Naive thymus-derived CD8-positive, alpha-beta T cell (primary cell): ENCODE measurements at places on chromosomes 16 and 17.

GRCh38 chr16:1028056-1028455, 44.5 kb upstream of the SSTR5 start:
- no peak overlapping the region for H3K27ac ChIP-seq
- H3K36me3 ChIP-seq = no peaks in the 10 kb centered on the region
- no peak for DNase-seq
- H3K27me3 ChIP-seq = peaks cover 3% of the 10 kb centered on the region
- H3K4me1 ChIP-seq = peaks cover 6% of the 10 kb centered on the region

DNA sequence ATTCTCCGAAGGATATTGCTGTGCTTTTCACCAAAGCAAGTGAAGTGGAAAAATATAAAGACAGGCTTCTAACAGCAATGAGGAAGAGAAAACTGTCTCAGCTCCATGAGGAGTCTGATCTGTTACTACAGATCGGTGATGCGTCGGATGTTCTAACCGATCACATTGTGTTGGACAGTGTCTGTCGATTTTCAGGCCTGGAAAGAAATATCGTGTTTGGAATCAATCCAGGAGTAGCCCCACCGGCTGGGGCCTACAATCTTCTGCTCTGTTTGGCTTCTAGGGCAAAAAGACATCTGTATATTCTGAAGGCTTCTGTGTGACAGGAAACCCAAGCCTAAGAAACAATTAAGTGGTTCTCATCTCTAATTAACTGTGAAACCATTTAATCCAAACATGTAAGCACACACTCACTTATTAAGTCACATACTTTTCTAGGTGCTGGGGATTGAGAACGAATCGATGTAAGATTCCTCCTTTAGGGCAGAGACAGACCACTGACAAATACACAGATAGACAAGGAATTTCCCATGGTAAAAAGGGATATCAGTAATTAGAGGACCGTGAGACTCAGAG, 22.8 kb downstream of the SLFN5 start:
- H3K36me3 ChIP-seq = peaks cover 81% of the 10 kb centered on the region
- H3K4me3 ChIP-seq = peak overlapping the region; percentile 59
- no peak for DNase-seq
- peak overlapping the region; percentile 89 for H3K27ac ChIP-seq
- no peaks in the 10 kb centered on the region for H3K27me3 ChIP-seq

- no peaks in the 10 kb centered on the region for H3K36me3 ChIP-seq
- no peak for DNase-seq
- H3K27ac ChIP-seq = no peak overlapping the region
- H3K27me3 ChIP-seq = no peaks in the 10 kb centered on the region
- no peak overlapping the region for H3K4me3 ChIP-seq
- H3K4me1 ChIP-seq = peaks cover 27% of the 10 kb centered on the region
Observed at GRCh38 chr17:57622683-57623433, 122.2 kb downstream of the CCDC182 start.

- H3K4me1 ChIP-seq = peaks cover 62% of the 10 kb centered on the region
- H3K36me3 ChIP-seq = peaks cover 5% of the 10 kb centered on the region
- H3K4me3 ChIP-seq = peak overlapping the region; percentile 94
- H3K27me3 ChIP-seq = no peaks in the 10 kb centered on the region
Observed at GRCh38 chr16:22189473-22190080, 16.5 kb upstream of the EEF2K start.

GRCh38 chr16:72878301-72879269, 169.3 kb downstream of the ZFHX3 start:
- no peak overlapping the region for H3K4me3 ChIP-seq
- peaks cover 3% of the 10 kb centered on the region for H3K27me3 ChIP-seq
- no peaks in the 10 kb centered on the region for H3K36me3 ChIP-seq
- no peak for DNase-seq
- no peak overlapping the region for H3K27ac ChIP-seq
- peaks cover 4% of the 10 kb centered on the region for H3K4me1 ChIP-seq

DNA sequence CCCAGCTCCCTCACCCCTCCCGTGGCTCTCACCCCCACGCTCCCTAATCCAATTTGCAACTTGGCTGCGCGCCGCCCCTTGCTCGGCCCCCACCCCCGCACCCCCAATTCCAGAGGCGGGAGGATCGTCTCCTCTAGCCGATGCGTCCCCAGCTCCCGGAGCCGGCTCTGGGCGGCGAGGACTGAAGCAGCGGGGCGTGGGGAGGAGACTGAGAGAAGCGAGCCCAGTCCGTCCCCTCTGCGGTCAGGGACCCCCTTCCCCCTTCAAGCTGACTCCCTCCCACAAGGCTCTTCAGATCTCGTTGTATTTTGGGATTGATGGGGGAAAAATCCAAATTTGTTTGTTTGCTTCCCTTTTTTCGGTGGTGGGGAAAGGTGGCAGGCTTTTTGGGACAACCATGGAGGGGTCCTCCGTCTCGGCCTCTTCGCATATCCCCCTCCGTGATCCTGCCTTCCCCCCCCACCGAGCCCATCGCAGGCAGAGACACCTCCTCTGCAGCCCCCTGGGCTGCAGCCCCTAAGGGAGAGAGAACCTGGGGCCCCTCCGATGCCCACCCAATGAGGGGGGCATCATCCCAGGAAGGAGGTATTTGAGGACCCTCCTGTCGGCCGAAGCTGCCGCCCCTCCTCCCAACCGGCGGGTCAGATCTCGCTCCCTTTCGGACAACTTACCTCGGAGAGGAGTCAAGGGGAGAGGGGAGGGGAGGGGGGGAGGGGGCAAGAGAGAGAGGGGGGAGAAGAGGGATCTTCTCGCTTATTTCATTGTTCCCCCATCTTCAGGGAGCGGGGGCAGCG, 466 bp downstream of the NEUROD2 start:
- H3K36me3 ChIP-seq = no peaks in the 10 kb centered on the region
- peaks cover 69% of the 10 kb centered on the region for H3K27me3 ChIP-seq
- H3K27ac ChIP-seq = no peak overlapping the region
- H3K4me1 ChIP-seq = peaks cover 22% of the 10 kb centered on the region
- H3K4me3 ChIP-seq = peak overlapping the region; percentile 56

GRCh38 chr17:8153957-8154607, 1.9 kb upstream of the PER1 start:
- peaks cover 65% of the 10 kb centered on the region for H3K4me1 ChIP-seq
- peaks cover 8% of the 10 kb centered on the region for H3K36me3 ChIP-seq
- peak; percentile 89 for DNase-seq
- no peak overlapping the region for H3K27ac ChIP-seq
- no peak overlapping the region for H3K4me3 ChIP-seq
- H3K27me3 ChIP-seq = no peaks in the 10 kb centered on the region

- peak overlapping the region; percentile 56 for H3K27ac ChIP-seq
- H3K27me3 ChIP-seq = peaks cover 2% of the 10 kb centered on the region
- DNase-seq = no peak
- peaks cover 12% of the 10 kb centered on the region for H3K4me1 ChIP-seq
Observed at GRCh38 chr16:46884513-46885293, 541 bp downstream of the GPT2 start.

GRCh38 chr17:50508573-50509460, 578 bp downstream of the MYCBPAP start:
- peak overlapping the region; percentile 80 for H3K27ac ChIP-seq
- peak overlapping the region; percentile 87 for H3K4me3 ChIP-seq
- no peaks in the 10 kb centered on the region for H3K27me3 ChIP-seq

- H3K36me3 ChIP-seq = no peaks in the 10 kb centered on the region
- H3K4me1 ChIP-seq = no peaks in the 10 kb centered on the region
- no peak for DNase-seq
- no peak overlapping the region for H3K4me3 ChIP-seq
Observed at GRCh38 chr17:72104863-72105234, 16.0 kb upstream of the SOX9 start.

DNA sequence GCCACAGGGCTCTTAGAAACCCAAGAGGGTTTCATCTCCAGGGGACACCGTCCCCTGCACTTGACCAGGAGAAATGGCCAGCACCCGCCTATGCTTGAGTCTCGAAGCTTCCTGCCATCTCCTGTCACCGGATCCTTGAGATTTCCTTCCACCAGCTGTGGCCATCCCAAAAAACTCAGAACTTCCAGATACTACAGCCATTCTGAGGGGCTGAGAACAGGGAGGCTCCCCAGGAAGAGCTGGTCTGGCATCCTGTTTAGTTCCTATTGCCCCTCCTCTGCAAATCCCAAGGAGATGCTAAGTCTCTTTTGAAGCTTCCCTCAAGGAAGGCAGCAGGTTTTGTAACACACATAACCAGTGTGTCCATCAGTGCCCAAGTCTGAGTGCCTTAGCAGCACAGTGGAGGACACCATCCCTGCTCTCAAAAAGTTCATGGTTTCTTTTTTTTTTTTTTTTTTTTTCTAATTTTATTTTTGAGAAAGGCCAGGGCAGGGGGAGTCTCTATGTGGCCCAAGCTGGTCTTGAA, 2.0 kb downstream of the UBALD2 start:
- H3K27ac ChIP-seq = peak overlapping the region; percentile 93
- H3K27me3 ChIP-seq = no peaks in the 10 kb centered on the region

GRCh38 chr16:66064801-66065530, 301.5 kb upstream of the CDH5 start:
- H3K4me1 ChIP-seq = no peaks in the 10 kb centered on the region
- no peak overlapping the region for H3K4me3 ChIP-seq
- H3K36me3 ChIP-seq = no peaks in the 10 kb centered on the region
- no peak for DNase-seq

GRCh38 chr16:35188288-35189155, 1729.1 kb downstream of the TP53TG3F start:
- H3K4me3 ChIP-seq = no peak overlapping the region
- H3K36me3 ChIP-seq = no peaks in the 10 kb centered on the region
- no peaks in the 10 kb centered on the region for H3K4me1 ChIP-seq

DNA sequence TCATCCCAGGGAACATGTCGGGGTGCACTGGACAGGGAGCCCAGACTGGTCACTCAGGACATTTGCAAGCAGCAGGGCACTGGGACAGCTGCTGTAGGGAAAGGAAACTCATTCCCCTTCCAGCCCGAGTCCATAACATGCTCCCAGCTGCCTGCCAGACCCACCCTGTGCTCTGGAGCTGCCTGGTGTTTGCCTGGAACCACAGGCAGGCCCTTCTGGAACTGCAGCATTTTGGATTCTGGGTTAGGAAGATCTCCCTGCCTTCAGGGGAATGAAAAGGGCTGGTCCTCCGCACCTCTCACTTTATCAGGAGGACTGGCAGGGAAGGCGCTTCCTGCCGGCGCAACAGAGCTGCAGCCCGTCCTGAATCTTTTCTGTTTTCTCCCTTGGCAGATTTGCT, 41.2 kb downstream of the MEAK7 start:
- no peak for DNase-seq
- no peaks in the 10 kb centered on the region for H3K27me3 ChIP-seq
- H3K27ac ChIP-seq = no peak overlapping the region

GRCh38 chr17:47882247-47882646, 13.8 kb upstream of the SP2 start:
- H3K4me1 ChIP-seq = peaks cover 47% of the 10 kb centered on the region
- H3K36me3 ChIP-seq = no peaks in the 10 kb centered on the region
- no peak for DNase-seq
- no peaks in the 10 kb centered on the region for H3K27me3 ChIP-seq
- H3K27ac ChIP-seq = no peak overlapping the region

DNA sequence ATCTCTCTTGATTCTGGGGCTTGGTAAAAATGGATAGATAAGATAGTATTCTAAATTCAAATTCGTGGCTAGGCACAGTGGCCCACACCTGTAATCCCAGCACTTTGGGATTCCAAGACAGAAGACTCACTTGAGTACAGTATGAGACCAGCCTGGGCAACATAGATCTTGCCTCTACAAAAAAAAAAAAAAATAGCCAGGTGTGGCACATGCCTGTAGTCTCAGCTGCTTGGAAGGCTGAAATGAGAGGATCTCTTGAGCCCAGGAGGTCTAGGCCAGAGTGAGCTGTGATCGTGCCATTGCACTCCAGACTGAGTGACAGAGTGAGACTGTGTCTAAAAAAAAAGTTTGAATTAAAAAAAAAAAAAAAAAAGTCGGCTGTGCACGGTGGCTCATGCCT, 9.3 kb downstream of the PDP2 start:
- H3K27ac ChIP-seq = no peak overlapping the region
- no peaks in the 10 kb centered on the region for H3K27me3 ChIP-seq
- no peak for DNase-seq
- peaks cover 10% of the 10 kb centered on the region for H3K4me1 ChIP-seq
- no peak overlapping the region for H3K4me3 ChIP-seq
- H3K36me3 ChIP-seq = peaks cover 42% of the 10 kb centered on the region

- peaks cover 25% of the 10 kb centered on the region for H3K4me1 ChIP-seq
- no peak for DNase-seq
- H3K27ac ChIP-seq = no peak overlapping the region
- no peaks in the 10 kb centered on the region for H3K27me3 ChIP-seq
Observed at GRCh38 chr17:74466828-74467184, 372 bp downstream of the CD300A start.

GRCh38 chr16:11175787-11176341, 80.1 kb downstream of the SOCS1 start:
- H3K4me3 ChIP-seq = no peak overlapping the region
- H3K27me3 ChIP-seq = no peaks in the 10 kb centered on the region
- no peak for DNase-seq
- H3K27ac ChIP-seq = peak overlapping the region; percentile 16

GRCh38 chr16:69476920-69477443, 52.6 kb downstream of the CYB5B start:
- no peak overlapping the region for H3K4me3 ChIP-seq
- H3K36me3 ChIP-seq = no peaks in the 10 kb centered on the region
- H3K27me3 ChIP-seq = peaks cover 2% of the 10 kb centered on the region
- peaks cover 4% of the 10 kb centered on the region for H3K4me1 ChIP-seq
- DNase-seq = no peak

DNA sequence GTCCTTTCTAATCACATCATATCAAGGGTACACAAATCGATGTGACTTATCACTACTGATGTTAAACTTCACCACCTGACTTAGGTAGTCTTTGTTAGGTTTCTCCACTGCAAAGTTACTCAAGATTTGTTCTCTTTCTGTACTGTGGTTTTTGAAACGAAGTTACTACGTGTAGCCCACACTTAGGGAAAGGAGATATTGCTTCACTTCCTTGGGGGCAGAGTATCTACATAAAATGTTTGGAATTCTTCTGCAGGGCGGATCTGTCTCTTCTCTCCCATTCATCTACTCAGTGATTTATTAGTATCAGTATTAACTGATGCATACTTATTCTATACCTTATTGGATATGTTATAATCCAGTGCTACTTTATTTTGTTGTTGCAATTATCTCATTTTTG, 403.6 kb upstream of the MON1B start:
- H3K4me1 ChIP-seq = no peaks in the 10 kb centered on the region
- no peak for DNase-seq
- H3K27me3 ChIP-seq = peaks cover 3% of the 10 kb centered on the region
- H3K36me3 ChIP-seq = peaks cover under 1% of the 10 kb centered on the region
- no peak overlapping the region for H3K4me3 ChIP-seq
- H3K27ac ChIP-seq = no peak overlapping the region

GRCh38 chr16:84284154-84284722, 10.4 kb upstream of the WFDC1 start:
- H3K36me3 ChIP-seq = no peaks in the 10 kb centered on the region
- H3K27ac ChIP-seq = no peak overlapping the region
- no peak overlapping the region for H3K4me3 ChIP-seq
- DNase-seq = no peak
- no peaks in the 10 kb centered on the region for H3K4me1 ChIP-seq

- no peaks in the 10 kb centered on the region for H3K27me3 ChIP-seq
- no peak for DNase-seq
- H3K4me1 ChIP-seq = peaks cover 22% of the 10 kb centered on the region
- H3K36me3 ChIP-seq = no peaks in the 10 kb centered on the region
- no peak overlapping the region for H3K4me3 ChIP-seq
Observed at GRCh38 chr17:75240394-75241142, 20.8 kb downstream of the GGA3 start.

- no peak for DNase-seq
- H3K27me3 ChIP-seq = no peaks in the 10 kb centered on the region
- H3K36me3 ChIP-seq = no peaks in the 10 kb centered on the region
Observed at GRCh38 chr17:9080296-9080914, 59.1 kb downstream of the NTN1 start.

- H3K4me1 ChIP-seq = no peaks in the 10 kb centered on the region
- H3K27me3 ChIP-seq = no peaks in the 10 kb centered on the region
- no peak overlapping the region for H3K4me3 ChIP-seq
- no peaks in the 10 kb centered on the region for H3K36me3 ChIP-seq
- DNase-seq = no peak
Observed at GRCh38 chr17:70677783-70678647, 508.7 kb downstream of the KCNJ2 start.
